ENCODE measurements at places on chromosomes 1 and 21.

- no peak for DNase-seq
These were observed 30.3 kb downstream of the ACTA1 start for GRCh38 chr1:229403573-229403972.

GRCh38 chr1:204858363-204858821, 12.3 kb upstream of the NFASC start:
- DNase-seq: no peak

DNA sequence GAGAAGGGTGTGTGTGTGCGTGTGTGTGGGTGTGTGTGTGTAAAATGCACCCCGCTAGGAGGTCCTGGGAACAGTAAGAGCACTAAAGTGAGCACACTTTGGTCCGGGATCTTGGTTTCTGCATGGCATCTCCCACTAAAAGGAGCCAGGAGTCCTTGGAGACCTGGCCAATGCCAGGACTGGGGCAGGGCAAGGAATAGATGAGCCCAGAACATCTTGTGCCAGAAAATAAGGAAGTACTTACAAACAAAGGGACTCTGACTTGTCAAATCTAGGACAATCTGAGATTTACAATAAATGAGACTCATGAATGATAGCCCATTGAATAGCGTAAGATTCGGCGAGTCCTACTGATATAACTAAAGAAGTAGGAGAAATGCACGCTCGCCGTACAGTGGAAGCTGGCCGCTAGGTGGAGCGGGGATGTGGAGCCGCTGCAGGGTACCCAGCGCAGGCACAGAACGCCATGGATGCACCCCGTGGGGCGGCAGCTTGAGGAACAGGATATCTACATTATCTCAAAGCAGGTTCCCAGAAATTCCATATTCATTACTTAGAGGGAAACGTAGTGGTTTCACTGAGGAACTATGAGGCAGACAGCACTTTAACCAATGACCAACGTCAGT, 7.1 kb downstream of the SLC37A1 start:
- no peak for DNase-seq

- no peak for DNase-seq
These were observed 64.4 kb downstream of the GADD45A start for GRCh38 chr1:67749263-67749843.

DNA sequence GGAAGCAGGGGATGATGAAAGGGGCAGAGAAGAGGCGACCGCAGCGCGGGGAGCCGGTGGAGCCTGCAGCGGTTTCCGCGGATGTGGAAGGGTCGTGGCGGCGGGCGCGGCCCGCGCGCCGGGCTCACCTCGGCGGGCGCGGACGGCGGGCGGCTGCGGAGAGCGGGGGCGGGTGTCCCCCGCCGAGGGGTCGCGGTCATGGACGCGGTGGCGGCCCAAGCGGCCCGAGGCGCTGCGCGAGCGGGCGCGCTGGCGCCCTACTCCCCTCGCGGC, 572 bp downstream of the LPGAT1 start:
- DNase-seq: no peak

DNA sequence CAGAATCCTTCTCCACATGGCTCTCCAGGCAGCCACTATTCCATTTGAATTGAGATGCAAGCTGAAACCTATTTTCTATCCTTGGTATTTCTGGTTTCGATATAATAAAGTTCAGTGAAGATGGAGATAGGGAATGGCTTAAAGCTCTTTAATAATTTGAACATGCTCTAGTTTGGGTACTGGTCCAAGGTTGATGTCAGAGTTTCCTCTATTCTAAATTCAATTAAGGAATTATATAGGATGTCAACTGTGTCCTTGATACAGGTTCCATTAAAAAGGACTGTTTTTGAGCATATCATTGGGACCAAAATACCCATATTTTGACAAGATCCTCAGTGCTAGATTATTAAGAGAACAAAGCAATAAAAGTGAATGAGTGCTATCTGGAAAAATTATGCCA, 245.3 kb downstream of the SPATA17 start:
- DNase-seq: no peak

DNA sequence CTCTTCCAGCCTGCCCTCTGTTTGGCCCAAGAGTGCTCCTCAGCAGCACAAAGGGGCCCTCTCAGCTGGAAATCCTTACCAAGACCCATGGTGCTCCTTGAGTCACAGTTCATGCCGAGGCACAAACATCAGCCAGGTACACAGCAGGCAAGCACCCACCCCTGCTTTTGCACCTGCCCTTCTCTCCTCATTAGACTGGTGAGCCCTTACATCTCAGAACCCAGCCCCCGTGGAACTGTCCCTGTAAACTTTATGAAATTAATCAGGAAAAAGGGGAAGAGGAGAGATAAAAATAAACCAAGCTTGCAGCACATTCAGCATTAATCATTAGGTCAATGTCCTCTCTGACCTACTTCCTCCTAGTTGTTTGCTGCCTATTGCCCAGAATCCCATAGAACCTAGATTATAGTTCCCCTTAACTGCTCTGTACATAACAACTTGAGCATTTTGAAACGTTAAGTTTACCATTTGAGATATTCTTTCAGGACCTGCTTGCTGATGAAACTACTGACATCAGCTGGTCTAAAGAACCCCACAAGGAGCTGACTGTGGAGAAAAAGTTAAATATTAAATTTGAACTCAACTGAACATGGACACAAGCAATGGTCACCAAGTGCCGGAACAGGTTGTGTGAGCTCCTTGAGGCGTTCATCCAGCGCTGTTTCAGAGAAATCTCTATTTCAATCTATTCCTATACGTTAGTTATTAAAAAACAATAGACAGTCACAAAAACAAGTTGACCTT, 738.4 kb downstream of the MATN1 start:
- no peak for DNase-seq

GRCh38 chr1:232483826-232484225, 146.1 kb downstream of the SIPA1L2 start:
- no peak for DNase-seq

DNA sequence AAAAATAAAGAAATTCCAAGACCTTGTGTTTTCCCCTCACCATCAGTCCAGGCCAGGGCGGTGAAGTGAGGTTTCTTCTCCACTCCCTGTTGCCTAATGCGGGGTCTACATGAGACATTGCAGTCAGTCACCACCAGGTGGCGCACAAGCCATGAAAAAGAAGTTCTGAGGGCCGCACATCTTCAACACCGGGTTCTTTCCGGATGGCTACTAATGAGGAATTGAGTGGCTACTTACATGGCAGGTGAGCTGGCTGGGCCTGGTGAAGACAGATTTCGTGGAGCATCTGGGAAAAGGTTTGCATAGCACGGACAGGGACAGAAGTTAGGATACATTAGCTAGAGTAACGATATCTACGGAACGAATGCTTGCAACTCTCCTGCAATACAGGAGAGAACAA, 15.8 kb upstream of the S100A11 start:
- DNase-seq: peak; percentile 80

- no peak for DNase-seq
These were observed 28.5 kb upstream of the ECE1 start for GRCh38 chr1:21318714-21319159.

DNA sequence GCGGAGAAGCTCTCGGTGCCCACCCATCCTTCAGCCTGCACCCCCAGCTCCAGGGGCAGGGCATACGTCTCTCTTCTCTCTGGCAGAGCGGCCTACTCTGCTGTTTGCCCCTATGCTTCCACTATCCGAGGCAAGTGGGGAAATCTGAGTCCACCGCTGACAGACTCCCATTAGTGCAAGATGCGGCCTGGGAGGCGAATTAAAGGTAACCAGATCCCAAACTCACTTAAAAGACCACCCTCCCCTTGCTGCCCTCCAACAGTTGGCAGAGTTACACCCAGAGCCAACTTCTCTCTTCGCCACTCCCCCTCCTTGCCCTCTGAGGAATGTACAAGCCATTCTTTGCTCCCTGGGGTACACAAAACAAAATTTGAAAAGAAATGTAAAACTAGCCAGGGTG, 6.4 kb downstream of the FOXD3 start:
- no peak for DNase-seq

- no peak for DNase-seq
These were observed 297.9 kb upstream of the GREM2 start for GRCh38 chr1:240909701-240910457.
